G401 (cell line): ENCODE measurements at places on chromosomes 3 and 15. TPM values are rescaled to one million over a fixed set of nuclear protein-coding genes. Genes with fewer than 3 reads are reported as not detected.

GRCh38 chr3:167814441-167814951 lies 79.0 kb downstream of the SERPINI1 start:
- DNase-seq = peak; percentile 97

GRCh38 chr15:63436872-63437375 lies 55.3 kb upstream of the CA12 start:
- DNase-seq = peak; percentile 78

DNA sequence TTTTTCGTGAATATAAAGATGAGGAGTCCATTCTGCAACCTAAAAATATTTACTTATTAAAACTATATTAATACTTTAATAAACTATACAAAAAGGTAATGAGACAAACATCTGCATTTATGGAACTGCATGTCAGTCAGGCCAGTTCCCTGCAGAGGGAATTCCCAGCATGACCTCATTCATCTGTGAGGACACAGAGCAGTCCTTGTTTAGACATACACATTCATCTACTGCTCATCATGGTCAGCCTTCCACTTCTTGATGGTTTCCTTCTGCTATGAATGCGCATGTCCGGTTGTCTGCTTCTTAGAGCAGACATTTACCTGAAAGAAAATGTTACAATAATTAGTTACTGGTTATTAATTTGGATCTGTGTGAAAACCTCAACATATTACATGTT lies 3.3 kb upstream of the ACTR8 start:
- no peak for DNase-seq

DNA sequence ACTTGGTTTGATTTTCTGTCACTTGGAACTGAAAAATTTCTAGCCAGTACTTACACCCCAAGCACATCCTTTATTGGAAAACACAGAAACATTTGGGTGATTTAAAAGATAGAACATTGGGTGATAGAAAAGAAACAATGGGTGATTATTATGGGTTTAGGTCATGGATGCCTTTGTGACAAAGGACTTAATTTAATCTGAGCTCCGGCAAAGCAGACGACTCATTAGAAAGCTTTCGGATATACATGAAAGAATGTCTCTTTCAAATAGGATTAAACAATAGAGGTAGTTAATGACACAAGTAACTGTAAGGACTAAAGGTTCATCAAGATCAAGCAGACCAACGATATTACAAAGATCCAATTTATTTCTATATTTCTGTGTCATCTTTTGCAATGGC lies 37.3 kb upstream of the CNTN4 start:
- DNase-seq = no peak

DNA sequence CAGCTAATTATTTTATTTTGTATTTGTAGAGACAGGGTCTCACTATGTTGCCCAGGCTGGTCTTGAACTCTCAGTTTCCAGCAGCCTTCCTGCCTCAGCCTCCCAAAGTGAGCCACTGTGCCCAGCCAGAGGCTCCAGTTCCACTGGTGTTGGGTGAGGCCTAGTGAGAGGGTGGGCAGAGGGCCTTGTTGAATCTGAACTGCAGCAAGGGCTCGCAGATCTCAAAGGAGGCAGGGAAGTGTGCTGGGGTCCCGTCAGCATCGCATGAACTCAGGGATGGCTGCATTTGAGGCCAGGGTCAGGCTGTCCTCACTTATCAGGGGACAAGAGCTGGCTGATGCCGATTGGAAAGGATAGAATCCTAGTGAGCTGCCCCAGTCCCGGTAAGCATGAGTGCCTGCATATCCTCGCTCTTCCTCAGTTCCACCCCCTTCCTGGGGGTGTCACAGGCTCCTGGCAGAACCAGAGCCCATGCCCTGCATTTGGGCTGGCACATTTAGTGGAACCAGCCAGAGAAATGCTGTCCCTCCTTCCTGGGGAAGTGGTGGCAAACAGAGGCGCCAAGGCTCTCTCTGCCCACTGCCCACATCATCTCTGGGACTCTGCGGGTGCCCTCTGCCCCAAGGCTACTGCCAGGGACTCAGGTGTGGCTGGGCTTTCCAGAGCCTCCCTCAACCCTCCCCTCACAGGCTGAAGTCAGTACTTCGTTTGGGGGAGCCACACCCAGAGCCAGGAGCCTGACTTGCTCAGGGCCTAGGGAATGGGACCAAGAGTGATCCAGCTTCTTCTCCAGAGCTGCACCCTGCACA lies 24.1 kb downstream of the ALS2CL start:
- no peak for DNase-seq

GRCh38 chr3:159987291-159987711 lies 1.3 kb upstream of the IL12A start:
- DNase-seq = no peak

- peak; percentile 77 for DNase-seq
Measured at GRCh38 chr3:177050501-177051237, 146.6 kb downstream of the TBL1XR1 start.

NGRN gene
- total RNA-seq = 105 and 114 TPM in 2 replicates

DNA sequence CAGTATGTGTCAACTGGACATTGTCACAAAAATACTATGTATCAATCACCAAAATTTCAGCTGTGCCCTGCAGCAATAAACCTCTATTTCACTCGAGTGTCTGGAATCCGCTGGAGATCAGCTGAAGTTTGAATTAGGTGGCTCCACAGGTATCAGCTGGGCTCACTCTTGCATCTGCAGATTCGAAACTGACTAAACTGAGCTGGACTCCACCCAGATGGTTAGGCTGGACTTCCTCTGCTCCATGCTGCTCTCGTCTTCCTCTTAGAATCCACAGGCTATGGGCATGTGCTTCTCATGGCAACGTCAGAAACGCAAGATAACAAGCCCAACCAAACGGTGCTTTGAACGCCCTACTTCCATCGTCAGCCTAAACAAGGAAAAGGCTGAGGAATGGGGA lies 565.3 kb upstream of the ROBO2 start:
- DNase-seq = no peak

DNA sequence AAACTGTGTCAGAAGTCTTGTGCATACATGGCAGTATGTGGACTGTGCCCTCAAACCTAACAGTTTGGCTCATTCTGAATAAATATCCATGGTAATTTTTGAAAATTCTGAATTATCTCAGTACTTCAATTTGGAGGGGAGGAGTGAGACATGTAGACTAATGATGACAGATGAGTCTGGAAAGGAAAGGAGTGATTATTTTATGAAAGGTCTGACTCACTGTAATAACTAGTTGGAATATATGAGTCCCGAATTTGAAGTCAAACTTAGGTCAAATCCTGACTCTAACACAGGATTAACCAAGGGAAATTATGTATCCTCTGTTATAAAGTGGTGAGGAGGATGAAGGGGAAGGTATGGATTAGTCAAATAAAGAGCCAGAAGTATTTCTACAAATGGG lies 38.6 kb downstream of the SUCNR1 start:
- no peak for DNase-seq

- DNase-seq = no peak
Measured at GRCh38 chr3:158773845-158774830, 27.7 kb upstream of the MFSD1 start.

DNA sequence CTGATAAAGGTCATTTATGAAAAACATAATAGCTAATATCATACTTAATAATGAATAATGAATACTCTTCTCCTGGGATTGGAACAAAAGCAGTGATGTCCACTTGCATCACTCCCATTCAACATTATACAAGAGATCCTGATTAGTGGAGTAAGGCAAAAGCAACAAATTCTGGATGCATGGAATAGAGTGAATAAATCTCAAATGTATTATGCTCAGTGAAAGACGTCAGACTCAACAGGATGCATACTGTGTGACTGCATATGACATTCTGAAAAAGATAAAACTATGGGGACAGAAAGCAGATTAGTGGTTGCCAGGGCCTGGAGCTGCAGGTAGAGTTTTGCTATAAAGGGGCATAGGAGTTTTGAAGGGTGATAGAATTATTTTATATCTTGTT lies 77.6 kb upstream of the ZBTB20 start:
- DNase-seq = no peak

- DNase-seq = no peak
Measured at GRCh38 chr15:41061667-41062066, 54.4 kb downstream of the INO80 start.

LSM3 gene
- 25.2 and 33.1 TPM in 2 replicates for total RNA-seq

LRRC15 gene
- total RNA-seq = 0.14 and 0.55 TPM in 2 replicates

DNA sequence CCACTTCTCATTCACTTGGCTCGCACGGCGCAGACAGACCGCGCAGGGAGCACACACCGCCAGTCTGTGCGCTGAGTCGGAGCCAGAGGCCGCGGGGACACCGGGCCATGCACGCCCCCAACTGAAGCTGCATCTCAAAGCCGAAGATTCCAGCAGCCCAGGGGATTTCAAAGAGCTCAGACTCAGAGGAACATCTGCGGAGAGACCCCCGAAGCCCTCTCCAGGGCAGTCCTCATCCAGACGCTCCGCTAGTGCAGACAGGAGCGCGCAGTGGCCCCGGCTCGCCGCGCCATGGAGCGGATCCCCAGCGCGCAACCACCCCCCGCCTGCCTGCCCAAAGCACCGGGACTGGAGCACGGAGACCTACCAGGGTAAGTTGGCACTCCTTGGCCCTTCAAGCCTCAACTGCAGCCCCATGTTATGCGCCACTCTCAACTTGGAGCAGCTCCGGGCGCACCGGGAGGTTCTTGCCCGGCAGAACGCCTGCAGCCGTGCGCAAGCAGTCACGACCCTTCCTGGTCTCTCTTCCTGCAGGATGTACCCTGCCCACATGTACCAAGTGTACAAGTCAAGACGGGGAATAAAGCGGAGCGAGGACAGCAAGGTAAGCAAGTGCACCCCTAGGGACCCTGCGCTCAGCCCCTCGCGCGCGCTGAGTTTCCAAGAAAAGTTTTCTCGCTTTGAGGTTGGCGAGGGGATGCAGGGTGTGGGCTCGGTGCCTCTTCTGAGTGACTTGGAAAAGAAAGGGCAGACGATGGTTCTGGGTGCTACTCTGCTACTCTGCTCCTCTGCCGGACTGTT lies at the start of gene BHLHE40:
Gene BHLHE40, plus strand, starts transcription at position 10 of the 801 bp plus-strand sequence. Its CDS starts 282 bp downstream, at position 292.
- peak; percentile 47 for DNase-seq

DNA sequence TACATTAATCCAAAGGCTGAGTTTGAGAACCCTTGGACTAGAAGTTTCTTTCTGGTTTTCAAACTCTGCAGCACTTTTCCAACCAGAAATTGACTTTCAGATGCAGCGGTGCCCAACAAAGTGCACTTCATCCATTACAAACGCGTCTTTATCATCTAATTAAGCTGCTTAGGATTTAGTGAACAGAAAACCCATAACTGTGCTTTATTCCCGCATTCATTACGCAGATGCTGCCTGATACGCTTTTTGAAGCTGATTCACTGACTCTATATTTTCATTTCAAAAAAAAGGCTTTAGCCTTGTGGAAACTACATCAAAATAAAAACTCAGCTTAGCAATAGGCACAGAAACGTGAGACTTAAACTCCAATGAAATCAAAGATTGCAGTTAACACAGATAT lies 69.8 kb upstream of the CTXND1 start:
- no peak for DNase-seq

DNA sequence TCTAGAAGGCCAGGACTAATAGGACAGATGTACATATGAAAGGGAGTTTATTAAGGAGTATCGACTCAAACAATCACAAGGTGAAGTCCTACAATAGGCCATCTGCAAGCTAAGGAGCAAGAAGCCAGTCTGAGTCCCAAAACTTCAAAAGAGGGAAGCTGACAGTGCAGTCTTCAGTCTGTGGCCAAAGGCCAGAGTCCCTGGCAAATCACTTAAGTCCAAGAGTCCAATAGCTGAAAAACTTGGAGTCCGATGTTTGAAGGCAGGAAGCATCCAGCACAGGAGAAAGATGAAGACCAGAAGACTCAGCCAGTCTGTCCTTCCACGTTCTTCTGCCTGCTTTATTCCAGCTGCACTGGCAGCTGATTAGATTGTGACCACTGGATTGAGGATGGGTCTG lies 11.1 kb upstream of the CELF6 start:
- DNase-seq = no peak

DNA sequence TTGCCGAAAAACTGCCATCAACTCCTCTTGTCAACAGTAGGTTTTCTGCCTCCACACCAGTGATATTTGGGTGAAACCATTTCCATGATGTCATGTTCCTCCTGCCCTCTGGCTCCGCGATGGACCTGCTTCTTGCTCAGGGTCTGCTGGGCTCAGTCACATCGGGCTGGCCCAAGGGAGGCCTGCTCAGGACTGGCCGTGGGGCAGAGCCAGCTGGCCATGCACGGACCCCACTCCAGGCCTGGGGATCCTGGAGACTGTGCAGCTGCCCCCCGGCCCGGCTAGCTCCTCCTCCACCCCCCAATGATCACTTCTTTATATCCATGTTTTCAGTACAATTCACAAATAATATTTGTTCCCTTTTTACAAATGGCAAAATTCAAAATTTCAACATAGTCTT lies 270.3 kb upstream of the CCDC54 start:
- DNase-seq = no peak

GRCh38 chr3:46867550-46867898 lies 4.3 kb upstream of the MYL3 start:
- peak; percentile 67 for DNase-seq

GRCh38 chr3:168876346-168877035 lies 780.8 kb upstream of the GOLIM4 start:
- DNase-seq = no peak

GRCh38 chr3:31831591-31831990 lies 149.5 kb downstream of the OSBPL10 start:
- peak; percentile 23 for DNase-seq

- no peak for DNase-seq
Measured at GRCh38 chr3:164723396-164723795, 354.9 kb downstream of the SI start.

DNA sequence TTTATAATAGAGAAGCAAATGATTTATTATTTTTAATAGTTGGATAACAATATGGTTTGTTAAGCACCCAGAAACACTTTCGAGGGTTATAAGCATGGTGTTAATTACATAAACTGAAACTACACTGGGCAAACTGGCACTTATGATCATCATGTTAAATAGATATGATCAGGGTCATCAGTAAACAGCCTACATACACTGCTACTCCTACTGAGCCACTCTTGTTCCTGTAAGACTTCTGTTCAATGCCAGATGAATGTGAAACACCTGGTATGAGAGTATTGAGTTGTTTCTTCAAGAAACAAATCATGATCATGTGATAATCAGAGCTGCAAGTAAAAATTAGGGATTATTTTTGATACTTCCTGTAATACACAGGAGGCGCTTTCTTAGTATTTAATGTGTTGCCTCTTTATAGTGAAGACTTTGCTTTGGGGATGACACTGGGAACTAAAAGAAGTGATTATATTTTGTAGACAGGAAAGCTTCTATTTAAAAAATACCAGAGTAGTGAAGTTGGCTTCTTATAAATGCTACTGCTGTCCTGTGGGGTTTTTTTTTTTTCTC lies 32.3 kb upstream of the UTS2B start:
- DNase-seq = no peak

GOLGA8R gene
- not detected in 2 replicates for total RNA-seq

DNA sequence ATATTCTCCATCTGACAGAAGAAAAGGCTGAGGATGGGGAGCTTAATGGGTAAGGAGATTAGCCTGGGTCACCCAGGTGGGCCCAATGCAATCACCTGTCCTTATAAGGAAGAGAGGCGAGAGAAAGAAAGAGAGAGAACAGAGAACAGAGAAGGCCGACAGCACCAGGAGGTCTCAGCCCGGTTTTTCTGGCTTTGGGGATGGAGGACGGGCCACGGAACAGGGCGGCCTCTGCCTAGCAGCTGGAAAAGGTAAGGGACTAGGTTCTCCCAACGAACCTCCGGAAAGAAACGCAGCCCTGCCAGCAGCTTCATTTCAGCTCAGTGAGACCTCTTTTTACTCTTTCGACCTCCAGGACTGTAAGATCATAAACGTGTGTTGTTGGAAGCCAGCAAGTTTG lies 196.0 kb upstream of the LYSMD4 start:
- DNase-seq = no peak

GMPS gene
- 23.4 and 35.9 TPM in 2 replicates for total RNA-seq
